ENCODE measurements at places on chromosomes 5 and 9. TPM values are rescaled to one million over a fixed set of nuclear protein-coding genes. Genes with fewer than 3 reads are reported as not detected.

- DNase-seq = no peak
Observed at GRCh38 chr5:171321447-171321846, 12.4 kb downstream of the TLX3 start.

FOXI1 gene
- not detected for total RNA-seq

DNA sequence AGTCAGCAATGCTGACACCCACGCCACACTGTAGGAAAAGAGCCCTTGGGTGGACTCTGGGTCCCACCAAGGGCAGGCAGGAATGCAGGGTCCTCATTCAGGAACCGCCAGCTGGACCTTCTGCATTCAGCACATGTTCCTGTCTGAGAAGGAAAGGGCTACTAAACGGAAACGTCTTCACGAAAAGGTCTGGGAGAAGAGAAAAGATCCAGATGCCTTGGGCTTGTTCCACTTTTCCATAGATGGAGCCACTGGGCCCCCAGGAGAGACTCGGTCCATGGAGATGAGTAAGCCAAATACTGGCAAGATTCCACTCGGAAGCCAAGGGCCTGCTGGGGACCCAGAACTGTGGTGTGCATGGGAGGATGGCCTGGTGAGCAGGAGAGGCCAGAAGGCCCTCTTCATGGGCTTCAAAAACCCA lies 38.4 kb downstream of the LHFPL2 start:
- DNase-seq = no peak

LCN15 gene
- not detected for total RNA-seq

SLC6A19 gene
- 0.73 TPM for total RNA-seq

All from left lobe of liver (tissue), 2 donors.